Ecto neural progenitor cell (in vitro differentiated cells): ENCODE measurements at places on chromosomes 7 and 10.
A peak's percentile ranks its signal among the peaks of the same experiment; 100 is the strongest.

DNA sequence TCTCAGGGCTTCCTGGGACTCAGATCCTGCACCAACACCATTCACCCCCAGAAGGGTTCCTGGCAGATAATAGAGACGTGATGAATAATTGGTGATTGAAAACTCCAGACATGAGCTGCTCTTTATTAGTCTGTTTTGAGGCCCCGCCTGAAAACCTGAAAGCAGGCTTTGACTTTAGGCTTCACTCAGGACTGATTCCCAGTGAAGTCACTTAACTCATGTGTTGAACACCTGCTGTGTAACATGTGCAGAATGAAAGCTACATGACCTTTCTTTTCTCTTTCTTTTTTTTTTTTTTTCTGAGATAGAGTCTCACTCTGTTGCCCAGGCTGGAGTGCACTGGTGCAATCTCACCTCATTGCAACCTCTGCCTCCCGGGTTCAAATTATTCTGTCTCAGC, 8.9 kb downstream of the SPACDR start:
- DNase-seq = no peak

GRCh38 chr7:27866828-27867672, 127.1 kb downstream of the TAX1BP1 start:
- no peak for DNase-seq

DNA sequence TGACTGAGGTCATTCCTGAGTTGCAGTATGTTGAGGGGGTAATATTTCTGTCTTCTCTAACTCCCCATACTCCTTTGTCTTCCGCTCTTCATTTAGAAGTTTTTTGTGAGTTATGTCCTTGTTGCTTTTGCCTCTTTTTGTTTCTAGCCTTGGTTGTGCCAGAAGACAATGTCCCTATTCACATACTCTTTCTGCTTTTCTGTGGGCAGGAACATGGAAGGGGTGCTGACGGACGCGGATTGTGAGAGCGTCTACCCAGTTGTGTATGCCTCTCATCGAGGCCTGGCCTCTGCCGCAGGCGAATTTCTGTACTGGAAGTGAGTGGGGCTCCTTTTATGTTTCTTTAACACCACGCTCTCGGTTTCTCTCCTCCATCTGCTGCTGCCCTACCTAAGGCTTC, 20.5 kb downstream of the STAG3 start:
- no peak for DNase-seq

GRCh38 chr10:13787015-13787421, 200.3 kb downstream of the PRPF18 start:
- DNase-seq = no peak

- DNase-seq = no peak
Measured at GRCh38 chr10:22003964-22004281, 393 bp upstream of the DNAJC1 start.

DNA sequence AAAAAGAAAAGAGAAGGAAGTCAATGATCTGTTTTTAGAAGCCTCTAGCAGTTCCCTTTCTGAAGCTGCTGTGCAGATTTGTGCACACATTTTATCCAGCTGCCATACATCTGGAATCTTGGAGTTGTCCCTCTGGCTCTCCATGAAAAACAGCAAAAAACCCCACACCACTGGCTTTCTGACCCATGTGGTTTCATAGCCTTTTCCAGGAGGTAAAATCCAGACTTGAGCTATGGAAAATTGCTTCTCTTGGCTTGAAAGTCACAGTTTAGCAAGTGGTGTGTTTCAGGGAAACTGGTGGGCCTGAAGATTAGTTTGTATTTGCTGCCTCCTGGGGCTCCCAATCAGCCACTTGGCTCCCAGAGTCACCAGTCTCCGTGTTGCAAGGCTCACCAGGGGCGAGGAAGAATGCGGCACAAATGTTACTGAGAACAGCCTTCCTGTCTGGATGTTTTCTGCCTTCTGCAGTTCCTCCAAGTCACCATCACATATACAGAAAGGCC, 50.1 kb upstream of the ADRB1 start:
- no peak for DNase-seq

GRCh38 chr10:106625751-106626150, 538.8 kb downstream of the SORCS1 start:
- DNase-seq = no peak

DNA sequence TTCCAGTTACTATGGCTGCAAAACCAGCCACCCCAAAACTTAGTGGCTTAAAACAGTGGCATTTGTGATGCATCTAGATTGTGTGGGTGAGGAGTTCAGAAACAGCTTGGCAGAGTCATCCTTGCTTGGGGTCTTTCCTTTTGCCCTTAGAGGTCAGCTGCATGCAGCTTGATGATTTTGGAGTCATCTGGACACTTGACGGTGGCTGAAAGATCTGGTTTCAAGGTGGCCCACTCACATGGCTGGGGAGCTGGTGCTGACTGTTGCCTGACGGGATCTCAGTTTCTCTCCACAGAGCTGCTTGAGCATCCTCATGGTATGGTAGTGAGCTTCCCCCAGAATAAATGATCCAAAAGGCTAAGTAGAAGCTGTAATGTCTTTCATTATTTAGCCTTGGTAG, 191.3 kb upstream of the GALNT17 start:
- DNase-seq = no peak

DNA sequence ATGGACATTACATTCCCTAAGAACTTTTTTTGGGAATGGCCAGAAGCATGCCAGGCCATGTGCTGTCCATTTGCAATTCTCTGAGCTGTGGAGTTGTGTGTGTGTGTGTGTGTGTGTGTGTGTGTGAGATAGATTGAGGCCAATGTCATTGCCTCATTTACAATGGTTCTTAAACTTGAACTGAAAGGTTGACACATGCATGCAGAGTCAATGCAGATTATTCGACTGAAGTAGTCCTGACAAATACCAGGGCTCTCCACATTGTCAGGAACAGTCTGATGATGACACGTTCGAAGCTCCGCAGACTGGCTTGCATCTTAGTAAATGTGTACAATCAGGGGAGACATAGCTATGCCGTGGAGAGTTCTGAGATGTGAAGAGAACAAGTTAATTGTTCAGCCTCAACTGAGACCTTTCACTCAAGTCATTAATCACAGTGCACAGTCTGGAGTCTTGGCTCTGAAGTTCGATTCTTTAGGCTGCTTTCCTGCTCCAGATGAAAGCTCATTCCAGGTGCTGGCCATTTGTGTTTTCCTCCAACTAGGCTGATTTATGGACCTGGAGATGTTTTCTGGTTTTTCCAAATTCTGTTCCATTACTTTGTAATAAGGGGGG, 921.9 kb downstream of the LRMDA start:
- DNase-seq = no peak

- no peak for DNase-seq
Measured at GRCh38 chr10:86226781-86227201, 139.8 kb downstream of the GRID1 start.

DNA sequence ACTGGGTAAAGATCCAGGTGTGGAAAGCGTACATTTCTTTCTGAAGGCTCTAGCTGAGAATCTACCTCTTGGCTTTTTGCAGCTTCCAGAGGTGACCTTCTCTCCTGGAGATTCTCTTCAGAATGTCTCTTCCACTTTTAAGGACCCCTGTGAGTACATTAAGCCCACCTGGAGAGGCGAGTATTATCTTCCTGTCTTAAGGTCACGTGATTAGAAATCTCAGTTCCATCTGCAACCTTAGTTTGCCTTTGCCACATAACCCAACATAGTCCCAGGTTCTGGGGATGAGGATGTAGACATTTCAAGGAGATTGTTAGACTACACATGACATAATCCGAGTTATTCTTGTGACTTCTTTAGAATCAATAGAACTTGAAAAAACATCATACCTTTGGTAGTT, 665.5 kb upstream of the POM121L12 start:
- no peak for DNase-seq

GRCh38 chr7:23334482-23335056, 35.4 kb downstream of the MALSU1 start:
- DNase-seq = no peak

GRCh38 chr10:30782537-30783461, 153.2 kb upstream of the LYZL2 start:
- no peak for DNase-seq

GRCh38 chr7:20651960-20652544, 36.6 kb downstream of the ABCB5 start:
- DNase-seq = no peak

- no peak for DNase-seq
Measured at GRCh38 chr7:36048902-36049240, 104.2 kb upstream of the EEPD1 start.

DNA sequence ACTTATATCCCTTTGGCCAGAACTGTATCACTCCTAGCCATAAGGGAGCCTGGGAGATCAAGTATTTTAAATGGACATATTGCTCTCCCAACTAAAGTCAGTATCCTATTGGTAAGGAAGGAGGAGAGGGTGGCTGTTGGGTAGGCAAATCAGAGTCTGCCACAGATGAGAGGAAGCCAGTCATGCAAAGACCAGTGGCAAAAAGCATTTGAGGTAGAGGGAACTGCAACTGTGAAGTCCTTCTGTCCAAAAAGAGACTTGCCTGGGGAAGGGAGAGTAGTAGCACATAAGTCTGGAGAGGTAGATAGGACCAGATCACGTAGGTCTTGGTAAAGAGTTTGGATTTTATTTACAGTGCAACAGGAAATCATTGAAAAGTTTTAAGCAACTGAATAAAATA, 8.8 kb upstream of the CCNJ start:
- no peak for DNase-seq

DNA sequence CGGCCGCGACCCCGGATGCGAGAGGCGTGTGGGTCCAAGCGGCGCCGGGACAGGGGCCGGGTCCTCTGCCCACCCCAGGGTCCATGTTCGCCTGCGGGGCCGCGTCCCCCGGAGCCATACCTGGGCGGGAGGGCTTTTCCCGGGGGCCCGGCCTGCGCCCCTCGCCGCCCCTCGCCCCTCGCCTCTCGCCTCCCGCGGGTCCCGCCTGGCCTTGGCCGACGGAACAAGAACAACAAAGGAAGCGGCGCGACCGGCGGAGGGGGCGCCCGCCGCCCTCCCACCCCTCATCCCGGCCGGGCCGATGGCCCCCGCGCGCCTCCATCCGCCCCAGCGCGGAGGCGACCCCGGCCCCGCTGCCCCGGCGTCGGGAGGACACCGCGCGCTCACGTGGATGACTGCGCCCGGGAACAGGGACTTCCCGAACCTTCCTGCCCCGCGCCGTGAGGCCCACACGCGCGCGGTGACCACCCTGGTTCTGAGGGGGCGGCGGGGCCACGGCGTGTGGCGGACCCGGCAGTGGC, 348.2 kb downstream of the DNAJB6 start:
- DNase-seq = peak; percentile 58

GRCh38 chr10:11838298-11838852, 15.2 kb downstream of the PROSER2 start:
- no peak for DNase-seq

GRCh38 chr10:89838044-89838615, 136.7 kb downstream of the KIF20B start:
- no peak for DNase-seq

DNA sequence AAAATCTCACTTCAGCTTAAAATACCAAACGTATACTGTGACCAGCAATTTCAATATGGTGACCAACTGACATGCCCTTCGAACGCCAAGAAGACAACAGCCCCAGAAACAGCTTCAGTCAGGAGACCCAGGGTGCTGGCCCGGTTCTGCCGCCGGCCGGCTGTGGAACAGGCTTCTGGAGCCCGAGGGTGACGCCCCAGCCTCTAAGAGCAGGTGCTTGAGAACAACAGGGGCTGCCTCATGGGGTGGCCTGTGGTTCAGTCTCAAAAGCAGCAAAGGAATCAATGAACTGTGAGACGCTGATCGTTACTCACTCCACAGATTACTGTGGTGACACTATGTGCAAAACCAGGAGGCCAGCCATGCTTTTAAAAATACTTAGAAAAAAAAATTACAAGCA, 17.3 kb downstream of the GPER1 start:
- no peak for DNase-seq
